ENCODE measurements at places on chromosomes 7 and 10.

DNA sequence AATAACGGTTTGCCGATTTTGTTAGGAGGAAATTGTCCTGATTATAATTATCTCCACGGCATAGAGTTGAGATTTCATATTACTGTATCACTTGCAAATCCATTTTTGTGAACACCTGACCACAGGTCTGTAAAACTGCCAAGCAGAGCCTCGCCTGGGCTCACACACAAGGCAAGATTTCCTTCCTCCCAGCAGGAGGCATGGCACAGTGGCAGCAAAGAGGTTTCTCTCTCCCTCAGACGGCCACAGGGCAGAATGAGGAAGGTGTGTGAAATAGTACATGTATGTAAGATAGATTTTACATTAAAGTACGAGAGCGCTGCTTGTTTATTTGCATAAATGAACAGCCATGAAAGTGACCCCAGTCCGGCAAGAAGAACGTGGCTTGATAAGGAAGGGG is 130.1 kb downstream of the CELF2 start:
- no peak for DNase-seq

DNA sequence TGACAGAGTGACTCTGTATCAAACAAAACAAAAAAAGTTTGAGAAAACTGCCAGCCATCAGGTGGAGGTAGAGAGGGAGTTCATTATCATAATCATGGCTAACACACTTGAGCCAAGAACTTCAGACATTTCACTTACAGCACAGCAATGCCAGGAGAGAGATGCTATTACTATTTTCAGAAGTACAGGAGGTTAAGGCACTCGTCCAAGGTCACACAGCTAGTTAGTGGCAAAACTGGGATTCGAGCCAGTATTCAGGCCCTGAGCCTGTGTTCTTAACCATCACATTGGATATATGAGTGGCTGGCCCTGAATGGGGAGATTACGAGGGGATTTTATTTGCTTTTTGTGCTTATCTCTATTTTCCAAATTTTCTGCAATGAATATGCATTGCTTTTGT is 24.8 kb upstream of the UNC5B start:
- DNase-seq, result no peak

DNA sequence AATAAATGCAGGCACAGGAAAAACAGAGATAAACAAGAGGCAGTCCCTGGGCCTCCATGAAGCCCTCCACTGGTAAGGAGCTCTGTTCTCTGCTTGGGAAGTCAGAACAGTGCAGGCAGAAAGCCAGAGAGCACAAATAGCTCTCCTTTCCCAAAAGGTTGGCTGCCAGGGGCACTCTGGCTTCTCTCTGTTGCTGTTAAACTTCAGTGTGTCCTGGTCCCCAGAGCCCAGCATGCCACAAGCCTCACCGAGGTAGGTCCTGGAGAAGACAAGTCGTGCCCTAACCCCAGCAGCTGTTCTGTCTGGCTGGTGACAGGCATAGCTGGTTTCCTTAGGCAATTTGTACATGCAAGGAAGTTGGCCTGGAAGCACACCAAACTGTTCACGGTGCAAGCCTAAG is 17.3 kb downstream of the SLC16A12 start:
- DNase-seq, result no peak

DNA sequence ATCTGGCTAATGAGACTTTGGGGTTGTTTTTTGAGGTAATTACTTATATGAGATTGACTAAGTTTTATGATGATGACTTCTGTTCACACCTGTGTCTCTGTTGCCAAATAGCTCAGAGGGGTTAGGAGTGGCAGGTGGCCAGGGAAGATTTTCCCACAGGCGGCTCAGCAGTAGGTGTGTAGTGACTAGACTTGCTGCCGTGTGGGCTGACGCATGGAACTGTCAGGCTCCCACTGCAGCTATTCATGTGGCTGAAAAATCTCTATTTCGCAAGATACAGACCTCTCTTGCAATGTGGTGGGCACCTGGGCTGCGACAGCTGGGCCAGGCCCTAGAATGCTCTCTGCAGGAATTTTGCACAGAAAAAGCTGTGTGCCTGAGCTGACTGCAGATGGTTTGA is 1.4 kb downstream of the CPA4 start:
- DNase-seq, result no peak

GRCh38 chr7:150977382-150978125 is 567 bp downstream of the KCNH2 start:
- no peak for DNase-seq

- no peak for DNase-seq
These were observed at the start of gene LAMB1 for GRCh38 chr7:108002726-108003598. Gene LAMB1, minus strand, starts transcription at chr7:108003161. Its CDS starts 276 bp downstream, at chr7:108002885.

DNA sequence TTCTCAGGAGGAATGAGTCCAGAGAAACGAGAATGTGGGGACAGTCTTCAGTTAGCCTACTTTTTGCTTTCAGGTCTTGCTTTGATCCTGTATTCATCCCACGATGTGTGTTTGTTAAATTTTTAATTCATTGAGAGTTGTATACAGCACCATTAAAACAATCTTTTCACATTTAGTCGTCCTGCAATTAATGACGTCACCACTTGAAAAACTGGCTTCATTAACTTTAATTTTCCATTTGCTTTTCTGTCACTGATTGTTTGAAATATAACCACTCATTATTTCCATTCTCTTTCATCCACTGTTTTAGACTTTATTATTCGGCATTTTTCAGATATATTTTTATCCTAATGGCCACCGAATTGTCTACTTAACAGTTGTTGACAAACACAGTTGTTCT is 146.9 kb downstream of the TFEC start:
- no peak for DNase-seq

GRCh38 chr10:86671985-86672710 is 3.8 kb downstream of the LDB3 start:
- no peak for DNase-seq

GRCh38 chr7:43868681-43869005 is 674 bp downstream of the MRPS24 start:
- no peak for DNase-seq

DNA sequence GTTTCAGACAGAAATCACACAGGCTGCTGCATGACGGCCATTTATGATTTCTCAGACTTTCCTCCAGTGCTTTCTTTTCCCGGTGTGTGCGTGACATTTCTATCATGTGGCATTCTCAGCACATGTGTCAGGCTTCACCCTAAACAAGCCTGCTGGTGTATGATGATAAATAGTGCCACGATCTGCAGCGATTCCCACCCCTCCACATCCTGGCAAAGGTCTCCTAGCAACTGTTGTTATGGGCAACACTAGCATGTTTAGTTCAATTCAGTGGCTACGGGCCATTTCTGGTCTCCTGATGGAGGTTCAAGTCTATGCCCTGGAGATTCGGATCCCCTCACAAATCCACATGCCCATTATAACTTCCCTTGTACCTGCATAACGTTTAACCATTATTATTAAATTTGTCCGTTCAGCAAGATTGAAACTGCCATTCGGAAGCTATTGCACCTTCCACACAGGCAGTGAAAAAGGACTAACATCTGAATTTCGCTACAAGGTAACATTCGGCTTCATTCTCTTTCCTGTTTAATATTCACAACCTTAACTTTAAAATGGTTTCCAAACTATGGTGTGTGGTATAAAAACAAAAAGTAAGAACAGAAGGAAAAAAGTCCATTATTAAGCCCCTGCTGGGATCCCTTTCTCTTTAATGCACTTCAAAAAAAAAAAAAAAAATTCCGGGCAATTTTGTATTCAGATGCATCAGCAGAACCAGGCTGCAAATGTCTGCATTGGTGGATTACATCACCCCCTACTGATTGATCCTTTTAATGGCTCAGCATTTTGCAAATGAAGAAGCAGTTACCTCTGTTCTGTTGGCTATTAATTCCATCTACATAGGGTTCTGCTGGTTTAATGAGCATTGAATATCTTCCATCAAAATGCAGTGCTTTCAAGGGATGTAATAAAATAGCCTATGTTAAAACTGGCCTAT is 90.2 kb downstream of the FRMD4A start:
- no peak for DNase-seq

GRCh38 chr7:154646126-154647013 is 356.6 kb downstream of the PAXIP1 start:
- DNase-seq, result no peak

DNA sequence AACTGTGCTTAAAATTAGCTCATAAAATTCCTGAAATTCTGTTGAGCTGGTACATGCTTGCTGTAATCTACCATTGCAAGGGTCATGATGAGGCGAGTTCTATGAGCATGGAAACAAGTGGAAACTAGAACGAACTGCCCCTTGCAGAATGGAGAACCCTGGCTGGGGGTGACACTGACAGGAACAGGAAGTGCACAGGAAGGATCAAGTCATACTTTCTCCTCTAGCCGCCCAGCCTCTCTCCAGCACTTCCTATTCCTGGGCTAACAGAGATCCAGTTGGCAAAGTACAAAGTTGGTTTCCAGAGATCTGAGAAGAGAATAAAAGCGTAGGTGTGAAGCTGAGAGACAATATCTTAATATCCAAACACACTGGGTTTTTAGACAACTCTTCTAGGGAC is 414.2 kb upstream of the PODXL start:
- no peak for DNase-seq

GRCh38 chr10:122461367-122461728 is at the start of gene HTRA1:
Gene HTRA1, plus strand, starts transcription at chr10:122461553. Its CDS starts 100 bp downstream, at chr10:122461653.
- DNase-seq, result no peak

- no peak for DNase-seq
These were observed 424.1 kb upstream of the NPVF start for GRCh38 chr7:25652366-25652765.

DNA sequence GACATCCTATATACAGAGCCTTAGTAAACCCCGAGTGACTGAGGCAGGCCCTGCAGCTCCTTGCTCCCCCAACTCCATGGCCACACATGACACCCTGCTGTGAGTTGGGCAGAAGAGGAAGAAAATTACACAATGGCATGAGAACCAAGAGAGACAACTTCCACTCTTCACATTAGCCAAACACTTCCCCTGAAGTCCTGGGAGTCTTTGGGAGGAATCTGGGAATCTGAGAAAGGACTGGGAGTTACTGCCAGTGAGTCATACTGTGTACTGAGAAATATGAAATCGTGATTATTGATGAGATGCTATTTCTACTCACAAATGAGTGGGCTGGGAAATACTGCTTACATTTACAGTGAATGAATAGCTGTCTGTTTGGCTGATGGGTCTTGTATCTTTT is 116.6 kb downstream of the SPAG6 start:
- no peak for DNase-seq

- peak; percentile 41 for DNase-seq
These were observed 817 bp downstream of the MLLT10 start for GRCh38 chr10:21534604-21535493.

DNA sequence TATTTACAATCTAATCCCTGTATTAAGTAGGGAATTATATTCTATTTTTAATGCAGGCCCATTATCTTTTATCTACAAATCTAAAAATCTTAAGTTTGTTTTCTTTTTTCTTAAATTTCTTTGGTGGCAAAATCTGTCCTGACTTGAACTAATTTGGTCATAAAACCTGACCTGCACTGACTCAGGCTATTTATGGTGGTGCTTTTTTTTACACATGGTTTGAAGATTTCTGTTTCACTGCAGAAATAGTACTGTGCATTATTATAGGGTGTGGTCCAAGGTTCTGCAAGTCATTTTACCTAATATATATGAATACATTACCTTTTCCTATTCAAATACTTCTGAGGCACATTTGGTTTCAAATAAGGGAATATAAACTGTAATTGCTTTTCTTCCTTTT is 137.0 kb downstream of the CD36 start:
- DNase-seq, result no peak

GRCh38 chr10:73810735-73811465 is 498 bp downstream of the NDST2 start:
- no peak for DNase-seq

- DNase-seq, result no peak
These were observed 61.1 kb downstream of the KCNMA1 start for GRCh38 chr10:77576444-77577032.

DNA sequence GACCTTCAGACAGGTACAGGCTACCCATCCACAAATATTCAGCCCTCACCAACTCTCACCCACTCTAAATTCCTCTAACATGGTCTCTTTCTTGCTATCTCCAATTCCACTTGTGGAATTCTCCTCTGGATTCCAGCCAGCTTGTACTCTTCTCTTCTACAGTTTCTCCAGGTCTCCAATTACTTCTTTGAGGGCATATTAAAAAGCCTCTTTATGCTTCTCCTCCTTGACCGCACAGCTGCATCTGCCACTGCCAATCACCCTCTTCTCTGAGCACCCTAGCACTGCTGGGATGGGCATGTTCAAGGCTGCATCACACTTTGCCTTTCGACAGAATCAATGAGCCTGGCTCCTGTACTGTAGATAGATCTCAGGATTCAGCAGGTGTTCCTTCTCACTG is 101.5 kb upstream of the ANKRD1 start:
- DNase-seq, result no peak

- no peak for DNase-seq
These were observed 19.4 kb upstream of the AKR1C1 start for GRCh38 chr10:4943821-4944220.

- DNase-seq, result peak; percentile 87
These were observed 57.8 kb upstream of the PCGF5 start for GRCh38 chr10:91162495-91163268.

- no peak for DNase-seq
These were observed 38.9 kb downstream of the POU6F2 start for GRCh38 chr7:39016609-39017008.

GRCh38 chr7:11702938-11703337 is 129.1 kb downstream of the THSD7A start:
- no peak for DNase-seq

- DNase-seq, result no peak
These were observed 79.2 kb upstream of the PPP1R3C start for GRCh38 chr10:91711885-91712680.

DNA sequence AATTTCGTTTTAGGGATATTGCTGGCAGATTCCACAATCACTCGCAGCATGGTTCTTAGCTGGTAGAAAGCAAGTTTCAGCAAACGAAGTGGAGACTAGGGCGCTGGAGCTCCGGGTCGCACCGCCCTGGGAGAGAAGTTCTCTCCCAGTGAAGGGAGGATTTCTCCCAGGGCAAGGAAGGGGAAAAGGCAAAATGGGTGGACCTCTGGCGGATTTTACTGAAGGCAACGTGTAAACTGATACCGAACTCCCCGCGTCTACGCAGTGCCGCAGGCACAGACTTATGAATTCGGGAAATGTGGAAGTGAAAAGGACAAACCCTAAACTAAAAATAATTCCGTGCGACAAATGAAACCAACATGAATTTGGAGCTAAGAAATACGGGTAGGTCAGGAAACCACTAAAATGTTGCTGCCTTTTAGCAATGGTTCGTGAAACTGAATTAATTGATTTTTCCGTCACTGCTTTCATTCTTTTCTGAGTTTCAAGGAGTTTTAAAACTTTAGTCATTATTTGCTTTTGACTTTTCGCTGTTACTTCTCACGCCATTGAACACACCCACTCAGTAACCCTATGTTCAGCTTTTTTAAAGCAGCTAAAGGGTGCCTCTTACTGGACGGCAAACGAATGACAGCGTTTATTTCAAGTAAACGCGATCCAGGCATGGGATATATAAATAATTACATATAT is at the start of gene MYOF:
Gene MYOF, minus strand, starts transcription at position 190 of the 690 bp plus-strand sequence. Its CDS starts 140 bp downstream, at position 50.
- DNase-seq, result no peak

DNA sequence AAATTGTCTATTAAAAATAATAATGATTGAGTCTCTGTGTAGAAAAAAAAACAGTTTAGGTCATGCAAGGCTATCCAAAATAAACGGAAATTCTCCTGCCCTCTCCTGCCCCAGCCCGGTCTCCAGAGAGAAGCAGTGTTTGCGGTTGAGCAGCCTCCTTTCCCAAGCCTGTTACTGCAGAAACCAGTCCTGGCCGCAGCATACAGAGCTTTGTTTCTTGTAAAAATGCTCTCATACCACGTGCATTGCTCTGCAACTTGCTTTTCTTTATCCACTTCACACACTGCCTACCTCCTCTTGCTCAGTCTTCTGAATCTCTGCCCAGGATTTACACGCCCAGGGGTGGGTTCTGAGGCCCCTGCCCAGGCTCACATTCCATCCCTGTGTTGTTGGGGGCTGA is 34.4 kb upstream of the CUL1 start:
- no peak for DNase-seq

GRCh38 chr10:28984431-28984830 is 304.4 kb upstream of the LYZL1 start:
- DNase-seq, result no peak

Measured in activated T-cell treated with anti-CD3 and anti-CD28 coated beads, Interleukin-2, amount 50 U/mL, for 1 hour (primary cell).